GDM1 (cell line): ENCODE measurements at places on chromosomes 3 and 15.

- no peak for DNase-seq
Measured at GRCh38 chr3:187735383-187735782, 9.9 kb downstream of the BCL6 start.

- no peak for DNase-seq
Measured at GRCh38 chr15:67240235-67241131, 14.0 kb downstream of the AAGAB start.

DNA sequence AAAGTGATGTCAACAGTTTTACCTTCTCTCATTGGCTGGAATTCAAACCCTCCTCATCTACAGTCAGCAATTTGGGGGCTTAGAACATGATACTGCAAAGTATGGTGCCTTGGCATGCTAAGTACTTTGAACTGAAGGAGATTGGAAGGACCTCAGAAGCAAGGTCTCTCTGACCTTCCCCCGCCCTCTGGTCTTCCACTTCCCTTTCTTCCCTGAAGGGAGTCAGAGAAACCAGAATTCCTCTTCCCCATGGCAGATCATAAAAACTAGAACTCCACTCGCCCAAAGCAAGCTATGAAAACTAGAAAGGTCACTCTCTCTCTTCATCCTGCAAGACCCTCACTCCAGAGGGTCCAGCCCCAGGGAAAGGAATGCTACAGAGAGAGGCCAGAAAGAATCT is 64.2 kb downstream of the CD200R1L start:
- DNase-seq, result no peak

DNA sequence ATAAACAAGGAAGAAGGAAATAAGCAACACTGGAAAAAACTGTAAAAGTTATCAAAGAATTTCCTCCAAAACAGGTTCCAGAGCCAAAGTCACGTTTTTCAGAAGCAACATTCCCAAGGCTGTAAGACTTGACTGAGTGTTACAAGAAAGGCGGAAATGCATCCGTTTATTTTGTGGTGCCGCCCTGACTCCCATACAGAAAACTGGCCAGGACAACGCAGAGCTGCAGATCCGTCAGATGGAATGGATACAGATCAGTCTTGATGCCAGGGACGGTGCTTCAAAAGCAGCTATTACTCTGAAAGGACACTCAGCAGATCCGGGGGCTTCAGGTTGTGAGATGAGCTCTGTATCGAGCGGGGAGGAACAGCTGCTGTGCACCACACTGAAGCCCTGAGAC is 83.4 kb downstream of the GABRG3 start:
- no peak for DNase-seq

DNA sequence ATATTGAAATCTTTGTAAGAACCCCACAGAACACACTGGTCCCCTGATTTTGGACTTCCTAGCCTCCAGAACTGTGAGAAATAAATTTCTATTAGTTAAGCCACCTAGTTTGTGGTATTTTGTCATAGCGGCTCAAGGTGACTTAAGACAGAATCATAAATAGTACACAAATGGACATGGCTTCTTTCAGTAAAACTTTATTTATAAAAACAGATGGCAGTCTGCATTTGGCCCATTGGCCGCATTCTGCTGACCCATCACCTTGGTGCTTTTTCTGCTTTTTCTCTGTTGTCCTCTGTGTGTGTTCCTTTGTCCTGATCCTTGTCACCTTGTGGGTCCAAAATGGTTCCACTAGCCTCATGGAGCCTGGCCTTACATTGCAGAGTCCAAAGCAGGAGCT is 363.6 kb downstream of the PTPRG start:
- no peak for DNase-seq

- DNase-seq, result no peak
Measured at GRCh38 chr15:48102167-48102566, 18.6 kb upstream of the SLC24A5 start.

GRCh38 chr3:24523988-24524727 is 29.5 kb upstream of the THRB start:
- no peak for DNase-seq
